ENCODE measurements at places on chromosomes 3 and 15. TPM values are rescaled to one million over a fixed set of nuclear protein-coding genes. Genes with fewer than 3 reads are reported as not detected.

The TPRG1 gene
- total RNA-seq = 2.6 TPM

The EXD1 gene
- not detected for total RNA-seq

The SPPL2A gene
- 86.9 TPM for total RNA-seq

The NOX5 gene
- 0.22 TPM for total RNA-seq

The C2CD4B gene
- total RNA-seq = not detected

The A4GNT gene
- total RNA-seq = not detected

The NTRK3 gene
- 0.44 TPM for total RNA-seq

The POMGNT2 gene
- total RNA-seq = 8.3 TPM

The GRIP2 gene
- 0.44 TPM for total RNA-seq

The PLSCR4 gene
- total RNA-seq = 23.4 TPM

The GNB5 gene
- 50.8 TPM for total RNA-seq

The SNTN gene
- not detected for total RNA-seq

The CYP1A2 gene
- total RNA-seq = not detected

The SPATA12 gene
- not detected for total RNA-seq

The TFRC gene
- 183 TPM for total RNA-seq

The ACKR2 gene
- not detected for total RNA-seq

The PLD1 gene
- total RNA-seq = 40.5 TPM

The MST1R gene
- total RNA-seq = 0.43 TPM

Data from placental pericyte (primary cell).